ENCODE measurements at places on chromosomes 13 and 19.

GRCh38 chr19:16893686-16893989 lies 4.8 kb downstream of the F2RL3 start:
- DNase-seq = peak; percentile 52

GRCh38 chr13:78679329-78679728 lies 20.4 kb upstream of the OBI1 start:
- no peak for DNase-seq

DNA sequence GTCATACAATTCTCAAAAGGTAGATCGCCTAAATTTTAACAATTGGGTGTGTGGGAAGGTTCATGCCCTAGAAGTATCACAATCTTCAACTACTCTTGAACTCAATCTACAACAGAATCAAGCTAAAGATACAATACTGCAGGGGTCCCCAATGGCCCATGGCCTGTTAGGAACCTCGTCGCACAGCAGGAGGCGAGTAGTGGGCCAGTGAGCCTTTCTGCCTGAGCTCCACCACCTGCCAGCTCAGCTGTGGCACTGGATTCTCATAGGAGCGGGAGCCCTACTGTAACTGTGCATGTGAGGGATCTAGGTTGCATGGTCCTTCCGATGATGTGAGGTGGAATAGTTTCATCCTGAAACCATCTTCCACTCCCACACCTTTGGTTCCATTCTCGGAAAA lies 230.6 kb downstream of the KLF12 start:
- no peak for DNase-seq

- no peak for DNase-seq
These were observed 1662.6 kb upstream of the MIR17HG start for GRCh38 chr13:89684896-89685295.

- no peak for DNase-seq
These were observed 218.0 kb downstream of the RBM26 start for GRCh38 chr13:79187917-79188690.

GRCh38 chr19:39254531-39255345 lies 6.1 kb upstream of the IFNL4 start:
- no peak for DNase-seq

DNA sequence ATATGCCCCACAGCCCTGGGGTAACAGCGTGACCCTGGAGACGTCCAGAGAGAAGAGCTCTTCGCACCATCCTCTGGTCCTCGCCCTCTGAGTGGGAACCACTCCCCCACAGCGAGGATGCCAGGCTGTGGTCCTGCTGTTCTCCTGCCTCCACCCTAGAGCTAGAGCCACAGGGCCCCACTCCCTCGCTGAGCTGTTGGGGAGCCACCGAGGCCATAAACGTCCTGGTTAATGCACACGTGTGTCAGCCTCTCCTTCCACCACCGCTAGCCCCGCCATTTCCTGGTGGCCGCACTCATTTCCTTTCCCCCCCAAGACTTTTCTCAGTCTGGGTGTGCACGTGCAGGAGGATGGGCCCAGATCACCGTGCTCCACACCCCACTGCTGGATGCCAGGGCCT lies 11.5 kb downstream of the CEACAM16 start:
- no peak for DNase-seq

- DNase-seq = no peak
These were observed 1.4 kb downstream of the FGF9 start for GRCh38 chr13:21672287-21672680.

DNA sequence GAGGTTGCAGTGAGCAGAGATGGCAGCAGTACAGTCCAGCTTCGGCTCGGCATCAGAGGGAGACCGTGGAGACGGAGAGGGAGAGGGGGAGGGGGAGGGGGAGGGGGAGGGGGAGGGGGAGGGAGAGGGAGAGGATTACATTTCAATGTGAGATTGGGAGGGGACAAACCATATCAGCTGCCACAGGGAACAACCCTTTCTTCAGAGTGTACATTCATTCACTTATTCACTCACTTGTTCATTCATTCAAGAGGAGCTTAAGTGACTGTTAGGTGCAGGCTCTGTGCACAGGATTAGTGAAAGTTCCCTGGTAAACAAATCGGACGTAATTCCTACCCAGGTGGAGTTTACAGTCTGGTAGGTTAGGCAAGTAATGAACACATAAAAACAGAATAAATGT lies 65.6 kb upstream of the MEDAG start:
- DNase-seq = no peak

Measured in left ventricle myocardium superior (tissue), 1 donor.